ENCODE measurements at places on chromosomes 16 and 17.

GRCh38 chr16:11673091-11674000, 5.1 kb downstream of the SNN start:
- DNase-seq, result no peak

GRCh38 chr17:15090533-15090932, 174.6 kb downstream of the PMP22 start:
- no peak for DNase-seq

DNA sequence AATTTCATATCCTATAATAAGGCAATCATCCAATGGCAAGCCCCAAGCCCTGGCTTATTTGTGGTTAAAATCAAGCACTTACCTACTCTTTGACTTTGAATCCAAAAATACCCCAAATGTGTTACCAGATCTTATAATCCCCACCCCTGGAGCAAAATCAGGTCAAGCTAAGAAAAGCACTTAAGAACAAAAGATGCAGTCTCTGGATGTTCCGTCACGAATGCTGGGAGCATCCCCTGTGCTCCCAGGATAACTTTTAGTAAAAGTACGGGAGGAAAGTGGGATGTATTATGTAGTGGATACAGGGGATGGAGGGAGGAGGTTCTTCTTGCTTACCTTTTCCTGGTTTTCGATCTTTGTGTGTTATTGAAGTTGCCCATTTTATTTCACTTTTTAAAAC, 29.5 kb downstream of the SHISA9 start:
- DNase-seq, result no peak

- no peak for DNase-seq
Measured at GRCh38 chr17:44906010-44906646, 6.9 kb upstream of the EFTUD2 start.

- DNase-seq, result no peak
Measured at GRCh38 chr16:69176033-69176800, 10.7 kb upstream of the SNTB2 start.

DNA sequence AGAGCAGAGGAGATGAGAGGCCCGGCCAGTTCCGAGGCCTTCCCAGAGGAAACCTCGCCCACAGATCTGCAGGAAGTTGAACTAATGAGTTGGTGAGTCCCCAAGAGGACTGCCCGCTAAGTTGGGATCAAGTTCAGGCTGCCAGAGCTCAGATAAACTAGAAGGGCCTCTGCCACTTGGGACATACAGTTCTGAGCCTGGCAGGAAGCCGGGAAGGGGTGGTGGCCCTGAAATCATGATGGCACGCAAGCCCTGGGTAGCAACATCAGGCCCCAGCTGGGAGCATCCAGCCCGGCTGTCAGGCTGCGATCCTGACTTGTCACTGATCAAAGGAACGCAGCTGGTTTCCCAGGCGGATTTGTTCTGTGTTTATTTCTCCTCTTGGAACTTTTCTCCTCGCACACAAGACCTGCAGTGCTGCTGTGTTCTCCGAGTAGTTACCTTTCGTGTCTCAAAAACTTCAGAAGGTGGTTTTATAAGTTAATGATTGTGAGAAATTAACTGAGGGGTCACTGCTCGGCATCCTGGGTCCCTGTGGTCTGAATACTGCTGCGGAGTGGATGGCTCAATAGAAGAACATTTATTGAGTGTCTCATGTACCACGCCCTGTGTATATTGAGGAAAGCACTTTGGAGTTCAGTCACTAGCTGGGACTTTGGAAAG, 8.0 kb upstream of the WFDC1 start:
- DNase-seq, result no peak

DNA sequence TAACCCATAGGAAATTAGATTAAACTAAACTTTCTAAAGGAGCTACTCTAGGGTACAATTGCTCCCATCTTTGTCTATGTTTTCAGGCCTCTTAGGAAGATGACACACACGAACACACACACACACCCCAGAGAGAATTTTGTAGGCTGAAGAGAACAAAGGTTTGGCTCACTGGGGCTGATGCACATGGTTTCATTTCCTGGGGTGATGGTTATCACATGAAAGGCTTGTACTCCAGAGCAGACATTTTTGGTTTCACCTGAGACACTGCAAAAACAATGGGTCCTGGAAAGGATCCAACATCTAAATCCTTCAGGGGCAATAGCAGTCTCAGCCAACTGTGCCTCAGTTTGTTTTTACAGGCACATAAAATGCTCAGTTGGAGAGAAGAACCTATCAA, 62.8 kb downstream of the GRB7 start:
- DNase-seq, result peak; percentile 58

DNA sequence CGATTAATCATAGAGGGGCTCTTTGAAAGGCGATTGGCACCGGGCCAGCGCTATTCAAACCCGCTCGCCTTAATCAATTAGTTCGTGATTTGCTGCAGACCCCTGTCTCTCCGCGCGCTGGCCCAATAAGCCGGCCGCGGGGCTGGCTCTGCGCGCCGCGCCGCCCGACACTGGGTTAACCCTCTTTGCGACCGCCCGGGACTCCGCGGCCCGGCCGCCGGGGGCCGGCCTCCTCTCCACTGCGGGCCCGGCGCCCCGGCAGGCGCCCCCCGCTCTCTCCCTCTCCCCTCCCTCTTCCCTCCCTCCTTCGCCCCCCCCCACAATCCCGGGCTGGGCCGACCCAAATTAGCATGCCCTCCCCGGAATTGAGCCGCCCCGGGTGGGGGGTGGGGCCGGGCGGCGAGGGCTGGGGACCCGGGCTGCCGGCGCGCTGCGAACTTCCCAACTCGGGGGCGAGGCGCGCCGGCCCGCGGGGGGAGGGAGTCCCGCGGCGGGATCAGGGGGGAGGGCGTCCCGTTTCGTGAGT, 428 bp upstream of the SALL1 start:
- DNase-seq, result no peak

DNA sequence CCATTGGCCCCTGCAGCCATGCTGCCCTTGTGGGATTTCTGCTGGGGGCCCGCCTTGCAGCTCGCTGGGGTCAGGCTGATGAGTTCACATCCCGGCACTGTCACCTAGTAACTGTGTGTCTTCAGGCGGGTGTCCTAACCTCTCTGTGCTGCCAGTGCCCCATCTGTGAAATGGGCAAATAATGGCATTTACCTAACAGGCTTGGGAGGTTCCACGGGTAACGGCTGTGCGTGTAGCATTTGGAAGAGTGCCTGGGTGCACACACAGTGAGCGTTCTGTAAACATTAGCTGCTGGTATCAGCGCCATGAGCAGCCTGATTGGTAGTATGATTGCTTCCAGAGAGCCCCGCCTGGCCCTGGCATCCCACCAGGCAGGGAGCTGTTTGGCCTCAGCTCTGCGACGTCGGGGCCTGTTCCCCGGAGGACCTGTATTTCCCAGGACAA, 167.3 kb upstream of the GSE1 start:
- DNase-seq, result no peak

- DNase-seq, result no peak
Measured at GRCh38 chr17:37028040-37028439, 79.3 kb downstream of the AATF start.

DNA sequence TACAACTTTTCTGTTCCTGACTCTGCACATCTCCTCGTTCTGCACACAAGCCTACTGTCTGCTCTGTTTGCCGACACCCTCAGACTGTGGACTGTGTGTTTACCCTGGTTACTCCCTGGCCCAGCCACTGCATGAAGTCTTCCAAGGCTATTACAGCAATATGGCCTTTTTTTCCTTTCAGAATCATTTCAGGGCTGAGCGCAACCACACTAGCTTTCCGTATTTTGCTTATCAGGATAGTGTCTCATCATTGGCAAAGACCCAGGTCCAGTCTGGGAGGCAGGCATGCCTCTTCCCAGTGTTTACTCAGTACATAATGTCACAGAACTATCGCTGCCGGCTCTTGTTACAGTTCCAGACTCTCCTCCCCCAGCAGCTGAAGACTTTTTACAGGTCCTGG, 10.1 kb downstream of the DNAH9 start:
- DNase-seq, result no peak

- DNase-seq, result no peak
Measured at GRCh38 chr16:13021996-13022395, 120.6 kb downstream of the SHISA9 start.

- DNase-seq, result no peak
Measured at GRCh38 chr16:67613808-67614207, 31.1 kb upstream of the CARMIL2 start.

DNA sequence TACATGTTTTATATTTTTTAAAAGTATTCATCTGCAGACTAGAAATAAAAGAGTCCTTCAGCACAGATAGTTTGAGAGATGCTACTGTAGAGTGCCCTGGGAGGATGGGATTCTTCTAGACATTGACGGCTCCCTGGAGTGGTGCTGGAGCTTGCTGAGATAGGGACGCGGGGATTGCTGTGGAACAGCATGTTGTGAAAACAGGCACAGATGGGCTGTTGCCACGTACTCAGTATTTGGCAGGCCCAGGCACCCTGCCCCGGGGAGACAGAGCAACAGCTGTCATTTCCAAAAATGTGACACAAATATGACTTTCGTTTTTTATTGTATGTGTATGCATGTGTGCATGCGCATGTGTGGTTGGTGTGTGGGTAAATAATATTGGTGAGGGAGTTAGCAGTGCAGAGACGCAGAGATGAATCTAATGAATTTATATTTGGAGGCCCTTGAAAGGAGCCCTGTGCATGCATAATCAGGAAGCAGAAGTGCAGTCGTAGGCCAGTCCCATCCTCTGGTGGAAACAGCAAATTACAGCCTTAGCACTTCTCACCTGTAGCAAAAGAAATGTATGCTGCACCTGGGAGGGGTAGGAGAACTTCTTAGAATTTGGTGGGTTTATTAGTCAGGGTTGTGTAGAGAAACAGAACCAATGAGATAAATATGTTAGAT, 6.2 kb upstream of the ABCA8 start:
- DNase-seq, result no peak

DNA sequence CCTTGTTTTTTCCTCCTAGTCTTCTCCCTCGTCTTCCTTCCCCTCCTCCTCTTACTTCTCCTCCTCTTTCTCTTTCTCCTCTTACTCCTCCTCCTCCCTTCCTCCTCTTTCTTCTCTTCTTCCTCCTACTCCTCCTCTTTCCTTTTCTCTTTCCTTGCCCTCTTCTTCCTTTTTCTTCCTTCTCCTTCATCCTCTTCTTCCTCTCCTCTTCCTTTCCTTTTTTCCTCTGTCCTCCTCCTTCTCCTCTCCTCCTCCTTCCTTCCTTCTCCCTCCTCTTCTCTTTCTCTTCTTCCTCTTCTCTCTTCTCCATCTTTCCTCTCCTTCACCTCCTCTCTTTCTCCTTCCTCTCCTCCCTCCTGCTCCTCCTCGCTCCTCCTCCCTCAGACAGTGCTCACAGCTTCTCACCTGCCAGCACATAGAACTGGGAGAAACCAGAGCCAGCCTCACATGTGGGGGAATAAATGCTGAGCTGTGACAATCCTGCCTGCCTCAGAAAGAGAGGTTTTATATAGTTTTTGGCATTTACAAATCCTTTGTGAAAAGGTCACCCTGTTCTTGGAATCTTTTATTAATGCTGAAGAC, 84.3 kb upstream of the NLRP1 start:
- DNase-seq, result no peak

GRCh38 chr16:60246086-60246485, 1512.0 kb upstream of the GOT2 start:
- DNase-seq, result no peak

DNA sequence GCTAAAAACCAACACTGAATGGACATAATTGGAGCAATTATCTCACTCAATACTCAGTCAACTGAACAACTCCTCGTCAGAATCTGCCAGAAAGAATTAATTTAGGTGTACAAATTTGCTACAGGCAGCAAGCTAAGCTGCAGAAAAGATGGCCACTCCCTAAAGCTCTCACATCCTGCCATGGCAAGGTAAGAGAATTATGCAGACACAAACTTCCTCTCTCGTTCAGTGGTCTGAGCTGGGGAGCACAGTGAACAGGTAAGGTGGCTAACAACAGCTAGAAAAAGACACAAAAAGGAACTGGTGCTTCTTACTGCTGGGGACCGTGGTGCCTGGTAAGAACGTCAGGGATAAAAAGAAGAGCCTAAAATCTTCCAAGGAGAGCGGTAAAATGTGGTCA, 74.9 kb upstream of the BCAR1 start:
- DNase-seq, result no peak

GRCh38 chr16:31484491-31485171, 1.7 kb downstream of the SLC5A2 start:
- DNase-seq, result no peak

DNA sequence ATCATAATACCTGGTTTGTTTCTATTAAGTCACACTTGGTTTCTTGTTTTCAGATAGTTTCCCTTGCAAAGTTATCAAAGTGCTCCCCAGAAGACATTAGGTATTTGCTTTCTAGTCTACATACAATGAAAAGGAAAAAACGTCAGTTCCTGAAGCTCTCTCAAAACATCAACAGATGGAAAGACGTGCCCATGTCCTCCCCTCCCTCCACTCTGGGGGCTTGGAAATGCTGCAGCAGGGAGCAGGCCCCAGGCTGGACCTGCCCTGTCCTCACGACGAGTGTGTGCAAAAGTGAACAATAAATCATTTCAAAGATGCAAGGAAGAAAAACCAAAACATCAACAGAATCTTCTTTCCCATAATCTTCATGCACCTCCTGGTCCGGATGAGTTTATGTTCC, 118.5 kb downstream of the USP22 start:
- no peak for DNase-seq

DNA sequence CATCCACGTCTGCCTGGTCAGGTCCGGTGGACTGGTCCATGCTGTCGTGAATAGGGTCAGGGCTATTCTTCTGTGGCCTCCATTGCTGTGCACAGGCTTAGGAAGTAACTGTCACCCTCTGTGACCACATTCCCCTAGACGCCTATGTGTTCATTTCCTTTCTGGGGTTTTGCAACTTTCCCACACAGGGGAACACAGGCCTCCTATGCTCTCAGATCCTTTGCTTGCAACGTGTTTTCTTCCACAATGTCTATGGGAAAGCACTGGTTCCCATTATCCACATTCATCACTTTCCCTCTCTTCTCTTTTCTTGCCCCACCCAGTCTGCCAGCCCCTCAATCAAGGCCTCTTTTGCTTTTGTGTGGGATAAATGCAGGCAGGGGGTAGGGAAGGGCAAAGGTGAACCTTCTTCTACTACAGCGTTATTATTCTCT, 43.2 kb upstream of the DNAJA2 start:
- DNase-seq, result no peak

- DNase-seq, result no peak
Measured at GRCh38 chr16:19831678-19832077, 53.0 kb downstream of the GPRC5B start.

DNA sequence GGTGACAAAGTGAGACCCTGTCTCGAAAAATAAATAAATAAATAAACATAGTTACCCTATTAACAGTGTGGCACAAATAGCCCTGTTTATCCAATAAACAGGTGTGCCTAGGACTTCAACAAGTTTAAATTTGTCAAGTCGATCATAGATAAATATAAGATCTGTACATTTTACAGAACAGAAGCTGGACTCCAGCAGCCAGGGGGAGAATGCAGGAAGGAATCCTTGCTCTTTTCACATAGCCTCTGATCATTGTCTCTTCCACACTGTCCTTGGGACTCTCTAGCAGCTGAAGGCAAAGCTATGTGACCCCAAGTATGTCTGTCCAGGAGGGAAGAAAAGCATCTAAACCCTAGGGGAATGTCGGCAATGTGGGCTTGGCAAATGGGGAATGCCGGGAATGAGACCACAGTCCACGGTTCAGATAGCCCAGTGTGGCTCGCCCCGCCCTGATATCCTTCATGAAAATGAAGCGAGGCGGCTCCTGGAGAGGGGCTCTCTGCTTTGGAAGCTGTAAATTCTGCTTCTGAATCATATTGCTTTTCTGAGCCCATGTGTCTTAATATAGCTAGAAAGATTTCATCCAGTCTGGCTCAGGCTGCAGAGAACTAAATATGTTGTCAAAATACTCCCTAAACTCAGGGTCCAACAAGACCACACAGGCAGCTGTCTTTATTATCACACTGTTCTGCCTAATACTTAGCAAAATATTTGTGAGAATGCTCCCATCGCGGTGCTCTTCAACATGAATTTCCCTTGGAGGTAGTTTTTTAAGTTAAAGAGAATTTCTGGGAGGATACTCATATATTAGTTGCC, 24.9 kb upstream of the GRB2 start:
- DNase-seq, result no peak

Measured in activated CD4-positive, alpha-beta T cell treated with anti-CD3 and anti-CD28 coated beads for 4 hours (primary cell).